WTC11 (cell line): ENCODE measurements at places on chromosomes 12 and 14.

GRCh38 chr14:77088645-77089044 is 9.4 kb upstream of the CIPC start:
- H3K36me3 ChIP-seq, result peaks cover 17% of the 10 kb centered on the region
- H3K4me1 ChIP-seq, result peaks cover 49% of the 10 kb centered on the region
- peak overlapping the region; percentile 33 for H3K4me3 ChIP-seq
- H3K27me3 ChIP-seq, result no peaks in the 10 kb centered on the region; the same call in 1 of the 2 replicates
- no peak for DNase-seq
- peak overlapping the region; percentile 96 for H3K27ac ChIP-seq

DNA sequence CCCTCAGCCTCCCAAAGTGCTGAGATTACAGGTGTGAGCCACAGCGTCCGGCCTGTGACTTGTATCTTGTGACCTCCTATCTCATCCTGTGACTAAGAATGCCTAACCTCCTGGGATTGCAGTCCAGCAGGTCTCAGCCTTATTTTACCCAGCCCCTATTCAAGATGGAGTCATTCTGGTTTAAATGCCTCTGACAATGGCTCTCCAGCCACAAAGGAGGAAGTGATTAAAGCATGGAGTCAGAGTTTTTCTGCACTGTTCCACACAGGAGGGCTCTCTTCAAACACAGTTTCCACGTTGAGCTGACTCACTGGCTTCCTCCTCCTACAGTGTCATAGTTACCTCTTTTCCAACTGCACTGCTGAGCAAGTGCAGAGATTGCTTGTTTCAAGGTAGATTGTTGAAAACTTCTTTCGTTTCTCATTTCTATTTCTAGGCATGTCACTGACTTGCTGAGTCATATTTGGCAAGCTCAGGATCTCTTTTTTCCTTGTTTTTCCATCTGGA is 383.8 kb downstream of the PCNX1 start:
- peaks cover 8% of the 10 kb centered on the region for H3K4me1 ChIP-seq
- no peak for DNase-seq
- H3K4me3 ChIP-seq, result no peak overlapping the region
- H3K27ac ChIP-seq, result no peak overlapping the region
- H3K27me3 ChIP-seq, result no peaks in the 10 kb centered on the region

DNA sequence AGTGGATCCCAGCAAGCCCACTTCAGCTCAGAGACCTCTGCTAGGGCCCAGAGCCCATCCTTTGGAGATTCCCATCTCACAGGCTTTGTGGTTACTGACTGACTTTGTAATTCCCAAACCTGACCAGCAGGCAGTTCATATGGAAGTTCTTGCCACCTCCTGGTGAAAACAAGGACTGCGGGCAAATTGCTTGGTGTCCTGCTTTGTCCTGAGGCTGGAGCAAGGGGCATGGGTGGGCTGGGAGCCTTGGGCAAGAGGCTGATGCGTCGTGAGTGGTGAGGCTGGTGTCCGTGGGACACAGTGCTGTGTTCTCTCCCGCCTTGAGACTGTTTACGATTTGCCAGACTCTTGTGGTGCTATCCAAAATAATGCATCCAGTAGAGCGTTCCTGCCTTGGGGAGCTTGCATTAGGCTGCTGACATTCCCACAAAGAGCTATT is 91.0 kb downstream of the LRRC74A start:
- peaks cover 70% of the 10 kb centered on the region for H3K4me1 ChIP-seq
- no peaks in the 10 kb centered on the region for H3K27me3 ChIP-seq
- peak; percentile 85 for DNase-seq
- no peak overlapping the region for H3K4me3 ChIP-seq
- H3K27ac ChIP-seq, result no peak overlapping the region

DNA sequence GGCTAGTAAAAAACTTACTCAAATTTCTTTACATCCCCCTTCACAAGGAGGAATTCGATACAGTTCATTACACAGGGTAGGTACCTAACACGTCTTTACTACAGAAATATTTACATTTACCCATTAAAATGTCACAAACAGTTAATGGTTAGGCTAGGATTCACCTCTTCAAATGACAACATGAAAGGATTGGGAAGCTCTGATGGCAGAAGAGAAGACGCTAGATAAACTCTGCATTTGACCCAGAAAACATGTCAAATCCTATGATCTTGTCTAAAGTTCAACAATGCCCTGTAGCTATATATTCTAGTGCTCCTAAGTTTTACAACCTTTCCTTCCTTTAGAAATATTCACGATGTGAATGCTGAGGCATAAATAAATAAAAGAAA is 64.8 kb downstream of the DENND5B start:
- H3K36me3 ChIP-seq, result no peaks in the 10 kb centered on the region
- DNase-seq, result no peak
- H3K4me3 ChIP-seq, result no peak overlapping the region
- no peaks in the 10 kb centered on the region for H3K27me3 ChIP-seq
- peaks cover 59% of the 10 kb centered on the region for H3K4me1 ChIP-seq
- no peak overlapping the region for H3K27ac ChIP-seq

DNA sequence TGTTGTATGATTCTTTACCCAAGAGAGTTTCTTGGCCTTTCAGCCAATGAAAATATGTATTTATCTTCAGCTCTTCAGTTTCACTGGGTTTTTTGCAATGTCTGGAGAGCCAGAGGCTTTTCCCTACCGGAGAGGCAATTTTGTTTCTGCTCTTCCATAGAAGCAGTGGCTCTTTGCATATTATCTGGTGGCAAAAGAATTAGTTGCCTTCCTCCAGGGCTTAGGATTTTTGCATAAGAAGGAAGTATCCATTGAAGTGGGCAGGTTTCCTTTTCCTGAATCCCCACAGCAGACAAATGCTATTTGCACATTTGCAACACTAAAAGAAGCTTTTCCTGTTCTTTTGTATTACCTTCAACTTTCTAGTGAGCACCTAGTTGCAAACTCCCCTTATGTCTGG is 75.2 kb downstream of the NTS start:
- no peaks in the 10 kb centered on the region for H3K27me3 ChIP-seq

GRCh38 chr14:64760916-64761315 is 56.7 kb downstream of the PLEKHG3 start:
- no peak overlapping the region for H3K27ac ChIP-seq
- H3K36me3 ChIP-seq, result no peaks in the 10 kb centered on the region
- H3K4me3 ChIP-seq, result no peak overlapping the region
- no peak for DNase-seq
- peaks cover 24% of the 10 kb centered on the region for H3K27me3 ChIP-seq

DNA sequence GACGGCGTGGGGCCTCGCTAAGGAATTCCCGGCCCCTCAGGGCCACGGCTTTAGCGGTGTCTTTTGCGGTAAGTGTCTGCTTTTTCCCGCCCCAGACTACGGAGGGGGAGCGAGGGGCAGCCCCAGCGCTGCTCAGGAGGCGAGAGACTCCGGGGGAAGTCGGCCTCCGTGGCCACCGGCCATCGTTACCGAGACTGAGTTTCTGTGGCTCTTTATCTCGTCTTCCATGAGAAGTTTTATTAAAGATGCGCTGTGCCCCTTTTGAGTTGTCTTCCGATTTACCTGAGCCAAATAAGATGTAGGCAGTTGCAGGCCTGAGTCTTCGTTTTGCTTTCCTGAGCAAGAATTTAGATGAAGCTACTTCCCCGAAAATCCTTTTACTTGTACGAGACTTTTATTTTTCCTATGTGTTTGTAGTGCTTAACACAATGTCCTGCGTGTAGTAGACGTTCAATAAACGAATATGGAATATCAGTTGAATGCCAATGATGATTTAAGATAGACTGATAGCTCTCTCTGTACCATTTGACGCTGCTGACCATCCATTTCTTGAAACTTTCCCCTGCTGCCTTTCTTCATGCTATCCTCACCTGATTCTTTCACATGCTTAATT is 462 bp downstream of the SRP54 start:
- H3K36me3 ChIP-seq, result no peaks in the 10 kb centered on the region
- no peak for DNase-seq
- H3K4me3 ChIP-seq, result no peak overlapping the region

GRCh38 chr14:36866867-36867266 is 205.2 kb downstream of the PAX9 start:
- H3K4me3 ChIP-seq, result no peak overlapping the region
- no peaks in the 10 kb centered on the region for H3K36me3 ChIP-seq

DNA sequence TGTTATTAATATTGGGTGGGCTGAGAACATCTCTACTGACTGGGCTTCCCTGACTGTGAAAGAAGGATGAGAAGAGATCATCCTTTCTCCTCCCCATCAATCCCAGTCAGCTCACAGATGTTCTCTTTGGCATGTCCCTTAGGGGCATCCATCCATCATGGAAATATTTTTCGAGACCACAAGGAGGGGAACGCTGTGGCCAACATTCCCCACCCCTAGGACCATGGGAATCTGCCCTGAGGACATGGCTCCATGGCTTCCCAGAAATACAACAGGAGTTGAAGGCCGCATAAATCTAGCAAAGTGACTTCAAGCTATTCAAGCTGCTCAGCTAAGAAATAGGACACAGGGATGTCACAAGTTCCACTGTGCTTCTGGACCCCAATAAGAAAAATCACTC is 456.8 kb downstream of the MED13L start:
- no peak overlapping the region for H3K4me3 ChIP-seq
- peaks cover 12% of the 10 kb centered on the region for H3K36me3 ChIP-seq
- H3K27ac ChIP-seq, result no peak overlapping the region
- peaks cover 8% of the 10 kb centered on the region; the same call in 1 of the 2 replicates for H3K27me3 ChIP-seq
